ENCODE measurements at places on chromosomes 11 and 22.
A peak's percentile ranks its signal among the peaks of the same experiment; 100 is the strongest.

GRCh38 chr11:113514856-113515255 is 39.7 kb upstream of the DRD2 start:
- DNase-seq, result no peak

- no peak for DNase-seq
These were observed 33.8 kb upstream of the MUC5AC start for GRCh38 chr11:1123970-1124369.

GRCh38 chr11:30487200-30487898 is 98.8 kb downstream of the MPPED2 start:
- no peak for DNase-seq

DNA sequence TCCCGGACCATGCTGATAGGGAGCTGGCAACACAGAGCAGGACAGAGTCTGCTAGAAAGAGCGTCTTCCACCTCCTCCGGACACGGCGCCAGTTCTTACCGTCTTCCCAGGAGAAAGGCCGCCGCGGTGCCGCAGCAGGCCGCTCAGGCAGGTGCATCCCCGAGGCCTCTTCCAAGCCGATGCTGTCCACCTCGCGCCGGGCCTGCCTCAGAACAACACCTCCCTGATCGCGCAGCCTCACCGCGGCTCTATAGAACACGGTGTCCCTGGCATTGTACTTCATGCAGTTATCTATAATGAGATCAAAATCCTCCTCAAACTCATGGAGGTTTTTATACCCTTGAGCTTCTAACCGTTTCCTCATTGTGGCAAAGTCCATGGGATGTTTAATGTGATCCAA is 30.0 kb downstream of the BRD1 start:
- no peak for DNase-seq

DNA sequence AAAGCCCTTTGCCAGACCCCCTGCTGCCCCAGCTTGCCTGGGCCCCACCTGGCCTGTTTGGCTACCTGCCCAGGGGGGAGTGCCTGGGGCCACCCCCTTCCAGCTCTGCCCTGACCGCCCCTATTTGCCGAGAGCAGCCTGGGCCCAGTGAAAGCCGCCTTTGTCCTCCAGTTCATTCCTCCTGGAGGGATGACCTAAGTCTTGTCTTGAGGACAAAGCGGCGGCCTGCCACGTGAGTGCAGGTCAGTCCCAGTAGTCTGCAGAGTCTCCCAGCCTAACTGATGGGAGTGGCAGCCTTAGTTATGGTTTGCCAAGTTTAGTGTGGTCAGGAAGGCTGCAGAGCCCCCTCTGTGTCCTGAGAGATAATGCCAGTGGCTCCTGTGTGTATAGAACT is 115.9 kb upstream of the CRYBB3 start:
- DNase-seq, result no peak

DNA sequence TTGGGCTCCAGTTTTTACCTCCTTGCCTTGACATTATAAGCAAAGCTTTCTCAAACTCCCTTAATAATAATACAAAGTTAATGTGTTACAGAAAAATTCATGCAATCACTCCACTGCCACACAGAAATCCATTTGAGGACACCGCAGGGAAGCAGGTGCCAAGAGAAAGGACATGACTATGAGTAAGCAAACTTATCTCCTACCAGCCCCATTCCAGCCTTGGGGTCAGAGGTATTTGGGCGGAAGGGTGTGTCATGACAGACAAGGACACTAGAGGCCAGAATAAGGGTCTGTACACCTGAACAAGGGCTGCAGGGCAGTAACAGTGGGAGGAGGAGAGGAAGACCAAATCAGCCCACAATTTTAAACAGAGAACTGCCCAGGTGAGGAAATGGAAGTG is 5.9 kb downstream of the GNG3 start:
- DNase-seq, result no peak

GRCh38 chr11:65067446-65067845 is 9.1 kb upstream of the NAALADL1 start:
- no peak for DNase-seq

DNA sequence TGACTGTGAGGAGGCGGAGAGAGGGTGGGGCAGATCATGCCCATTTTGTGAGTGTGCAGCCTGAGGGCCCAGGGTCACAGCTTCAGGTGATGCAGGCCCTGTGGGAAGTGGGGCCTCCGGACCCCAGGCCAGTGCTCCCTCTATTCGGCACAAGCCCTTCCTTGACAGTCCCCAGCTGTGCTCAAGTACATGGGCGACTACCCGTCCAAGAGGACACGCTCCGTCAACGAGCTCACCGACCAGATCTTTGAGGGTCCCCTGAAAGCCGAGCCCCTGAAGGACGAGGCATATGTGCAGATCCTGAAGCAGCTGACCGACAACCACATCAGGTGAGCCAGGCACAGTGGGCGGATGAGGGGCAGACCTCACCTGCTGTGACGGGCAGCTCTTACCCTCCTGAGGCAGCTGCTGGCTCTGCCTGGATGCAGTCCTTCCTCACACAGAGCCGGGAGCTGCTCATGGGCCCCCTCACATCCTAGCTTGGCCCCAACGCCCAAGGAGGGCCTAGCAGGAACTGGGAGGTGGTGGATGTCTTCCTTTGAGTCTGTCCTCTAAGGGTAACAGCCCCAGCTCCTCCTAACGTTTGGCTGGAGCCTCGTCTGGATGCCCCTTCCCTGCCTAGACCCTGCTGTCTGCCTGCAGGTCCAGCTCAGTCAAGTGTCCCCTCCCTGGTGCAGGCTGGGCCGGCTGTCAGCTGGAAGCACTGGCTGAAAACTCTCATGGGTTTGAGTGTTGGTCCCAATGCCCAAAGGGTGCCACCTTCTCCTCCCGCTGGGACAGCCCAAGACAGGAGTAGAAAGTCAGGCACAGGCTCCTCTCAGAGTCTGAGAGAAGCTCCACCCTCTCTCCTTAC is 76.1 kb downstream of the MYO7A start:
- DNase-seq, result peak; percentile 11

DNA sequence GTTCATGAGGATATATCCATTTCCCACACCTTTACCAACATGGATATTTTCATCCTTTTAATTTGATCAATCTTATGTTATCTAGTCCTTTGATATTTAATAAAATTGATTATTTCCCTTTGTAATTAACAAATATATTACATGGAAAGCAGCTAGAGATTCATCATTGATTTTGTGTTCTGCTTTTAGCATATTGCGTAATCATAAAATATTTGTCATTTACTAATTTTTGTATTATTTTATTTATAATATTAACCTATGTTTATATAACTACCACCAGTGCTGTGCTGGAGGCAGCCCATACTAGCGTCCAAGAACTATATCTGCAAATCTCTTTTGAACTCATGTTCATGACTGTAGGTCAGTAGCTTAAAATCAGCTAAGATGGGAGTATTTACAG is 4.7 kb downstream of the OR8U1 start:
- no peak for DNase-seq

DNA sequence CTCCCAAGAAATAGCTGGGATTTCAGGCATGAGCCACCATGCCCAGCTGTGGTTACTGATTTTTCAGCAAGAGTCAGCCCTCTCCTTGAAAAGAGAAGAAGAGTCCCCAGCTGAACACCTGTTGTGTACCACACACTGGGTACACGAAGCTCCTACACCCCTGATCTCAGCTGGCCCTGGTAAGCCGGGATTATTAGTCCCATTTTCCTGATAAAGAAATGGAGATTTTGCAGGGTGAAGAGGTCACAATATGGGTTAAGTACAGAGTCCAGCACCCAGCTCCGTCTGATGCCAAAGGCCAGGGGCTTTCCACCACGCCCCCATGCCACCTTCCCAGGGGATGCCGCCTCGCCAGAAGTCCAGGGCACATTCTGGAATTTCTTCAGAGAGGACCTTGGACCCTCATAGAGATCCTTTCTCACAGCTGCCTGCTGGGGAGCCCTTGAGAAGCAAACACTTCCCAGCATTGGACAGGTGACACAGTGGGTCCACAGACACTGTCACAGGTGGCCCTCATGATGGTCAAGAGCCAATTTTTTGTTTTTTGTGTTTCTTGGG is 19.8 kb upstream of the HMOX1 start:
- DNase-seq, result no peak

GRCh38 chr22:46546466-46547178 is 9.2 kb upstream of the CELSR1 start:
- DNase-seq, result no peak

DNA sequence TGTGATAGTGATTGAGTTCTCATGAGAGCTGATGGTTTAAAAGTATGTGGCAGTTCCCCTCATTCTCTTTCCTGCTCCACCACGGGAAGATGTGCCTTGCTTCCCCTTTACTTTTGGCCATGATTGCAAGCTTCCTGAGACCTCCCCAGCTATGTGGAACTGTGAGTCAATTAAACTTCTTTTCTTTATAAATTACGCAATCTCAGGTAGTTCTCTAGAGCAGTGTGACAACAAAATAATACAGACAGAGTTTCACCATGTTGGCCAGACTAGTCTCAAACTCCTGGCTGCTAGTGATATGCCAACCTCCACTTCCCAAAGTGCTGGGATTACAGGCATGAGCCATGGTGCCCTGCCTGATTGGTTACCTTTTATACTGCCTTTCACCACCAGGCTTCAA is 755.2 kb downstream of the METTL15 start:
- no peak for DNase-seq

GRCh38 chr11:43989162-43989981 is 46.9 kb downstream of the C11orf96 start:
- no peak for DNase-seq

DNA sequence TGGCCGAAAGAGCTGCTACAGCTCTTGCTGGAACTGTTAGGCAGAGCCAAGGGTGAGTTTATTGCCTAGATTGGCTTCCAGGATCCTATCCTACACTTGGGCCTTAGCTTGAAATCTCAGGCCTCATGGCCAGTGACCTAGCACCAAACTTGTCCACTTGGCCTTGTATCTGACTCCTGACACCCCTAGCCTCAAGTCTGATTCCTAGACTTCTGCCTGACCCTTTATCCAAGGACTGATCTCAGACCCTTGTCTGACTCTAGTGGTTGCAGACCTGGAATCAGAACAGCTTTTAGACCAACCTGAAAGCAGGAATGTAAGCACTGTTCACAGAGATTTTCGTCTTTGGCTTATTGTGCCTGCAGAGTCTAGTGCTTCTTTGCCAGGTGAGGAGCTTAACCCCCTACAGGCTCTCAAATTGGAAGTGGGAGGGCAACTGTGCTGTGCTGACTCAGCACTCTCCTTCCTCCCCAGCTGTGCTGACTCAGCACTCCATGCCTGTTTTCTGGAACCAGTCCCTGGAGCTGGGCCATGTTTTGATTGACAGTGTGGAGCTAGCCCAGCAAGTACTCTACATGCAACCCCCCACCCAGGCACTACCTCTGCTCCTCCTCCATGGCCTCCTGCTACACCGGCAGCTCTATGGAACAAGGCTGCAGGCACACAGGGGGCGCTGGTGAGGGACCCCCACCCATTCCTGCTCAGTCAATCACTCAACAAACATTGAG is 35.1 kb downstream of the RRP8 start:
- DNase-seq, result no peak

DNA sequence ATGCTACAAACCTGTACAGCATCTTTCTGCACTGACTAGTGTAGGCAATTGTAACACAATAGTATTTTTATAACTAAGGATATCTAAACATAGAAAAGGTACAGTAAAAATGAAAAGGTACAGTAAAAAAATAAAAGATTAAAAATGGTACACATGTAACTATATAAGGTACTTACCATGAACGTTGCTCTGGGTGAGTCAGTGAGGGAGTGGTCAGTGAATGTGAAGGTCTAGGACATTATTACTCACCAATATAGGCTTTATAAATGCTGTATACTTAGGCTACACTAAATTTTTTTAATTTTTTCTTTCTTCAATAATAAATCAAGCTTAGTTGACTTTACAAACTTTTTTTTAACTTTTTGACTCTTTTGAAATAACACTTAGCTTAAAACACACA is 59.9 kb downstream of the EIF3M start:
- DNase-seq, result no peak

GRCh38 chr22:23816156-23816976 is 22.4 kb downstream of the DERL3 start:
- no peak for DNase-seq

- no peak for DNase-seq
These were observed 62.1 kb downstream of the TRAF6 start for GRCh38 chr11:36447947-36448346.

DNA sequence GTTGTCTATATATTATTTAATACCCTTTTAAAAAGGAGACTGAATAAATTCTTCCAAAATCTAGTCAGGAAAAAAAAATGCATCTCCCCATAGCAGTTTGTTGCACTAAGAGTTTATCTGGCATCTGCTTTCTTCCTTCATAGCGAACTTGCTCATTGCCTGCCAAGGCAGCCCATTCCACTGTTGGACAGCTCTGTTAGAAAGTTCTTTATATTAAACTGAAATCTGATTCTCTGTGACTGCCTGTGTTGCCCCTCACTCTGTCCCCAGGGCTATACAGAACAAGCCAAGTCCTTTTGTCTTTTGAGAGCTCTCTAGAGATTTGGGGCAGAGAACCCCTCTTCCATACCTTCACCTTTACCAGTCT is 3.3 kb upstream of the CHRDL2 start:
- no peak for DNase-seq

- DNase-seq, result no peak
These were observed 20.0 kb downstream of the TPBGL start for GRCh38 chr11:75260396-75261170.
